ENCODE measurements at places on chromosomes 1 and 21.
A peak's percentile ranks its signal among the peaks of the same experiment; 100 is the strongest.

DNA sequence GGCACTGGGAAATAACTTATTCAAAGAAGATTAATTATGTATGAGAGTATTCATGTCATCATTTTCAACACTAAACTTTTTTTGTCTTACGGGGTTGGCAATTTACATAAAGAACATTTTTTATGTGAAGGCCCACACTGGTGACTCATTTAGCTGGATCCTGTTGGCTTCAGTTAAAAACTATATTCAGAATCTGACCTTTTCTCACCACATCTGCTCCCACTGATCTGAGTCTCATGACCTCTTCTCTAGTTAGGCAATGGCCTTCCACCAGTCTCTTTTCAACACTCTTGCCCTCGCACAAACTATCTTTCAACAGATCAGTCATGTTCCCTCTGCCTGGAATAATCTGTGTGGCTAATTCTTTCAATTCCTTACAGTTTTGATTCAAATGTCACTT lies 53.4 kb downstream of the TMPRSS15 start:
- DNase-seq, result no peak

GRCh38 chr1:75014250-75014649 lies 119.9 kb upstream of the LHX8 start:
- DNase-seq, result no peak

DNA sequence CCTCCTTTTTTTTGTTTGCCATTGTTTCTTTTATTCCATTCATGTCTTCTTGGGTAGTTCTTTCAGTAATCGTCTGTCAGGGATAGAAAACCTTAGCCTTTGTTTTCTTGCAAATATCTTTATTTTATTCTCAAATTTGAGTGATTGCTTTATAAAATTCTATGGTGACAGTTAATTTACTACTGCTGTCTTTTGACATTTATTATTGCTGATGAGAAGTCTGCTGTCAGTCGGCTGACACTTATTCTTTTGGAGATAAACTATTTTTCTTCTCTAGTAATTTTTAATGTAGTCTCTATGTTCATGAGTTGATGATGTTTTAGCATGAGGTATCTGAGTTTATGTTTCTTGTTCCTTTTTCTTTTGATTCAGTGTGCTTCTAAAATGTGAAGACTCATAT lies 983.8 kb downstream of the TTLL7 start:
- DNase-seq, result no peak

DNA sequence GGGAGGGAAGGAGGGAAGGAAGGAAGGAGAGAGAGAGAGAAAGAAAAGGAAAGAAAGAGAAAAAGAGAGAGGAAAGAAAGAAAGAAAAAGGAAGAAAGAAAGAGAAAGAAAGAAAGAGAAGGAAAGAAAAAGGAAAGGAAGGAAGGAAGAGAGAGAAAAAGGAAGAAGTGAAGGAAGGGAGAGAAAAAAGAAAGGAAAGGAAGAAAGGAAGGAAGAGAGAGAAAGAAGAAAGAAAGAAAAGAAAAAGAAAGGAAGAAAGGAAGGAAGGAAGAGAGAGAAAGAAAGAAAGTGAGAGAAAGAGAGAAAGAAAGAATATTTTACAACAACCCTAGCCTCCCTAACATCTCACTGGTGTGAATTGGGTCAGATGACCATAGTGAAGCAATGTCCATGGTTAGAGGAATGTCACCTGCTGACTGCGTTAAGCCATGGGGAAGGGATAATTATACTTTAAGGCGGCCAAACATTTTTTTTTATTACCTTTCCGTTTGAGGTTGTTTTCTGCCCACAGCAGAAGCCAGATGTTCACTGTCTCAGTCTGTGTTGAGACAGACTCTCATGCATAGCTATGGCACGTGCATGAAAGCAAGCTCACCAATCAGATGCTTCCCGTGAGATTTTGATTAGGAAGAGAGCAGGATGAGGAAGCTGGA lies 76.4 kb downstream of the SNRPE start:
- DNase-seq, result peak; percentile 77

GRCh38 chr1:7339953-7340352 lies 431.1 kb upstream of the VAMP3 start:
- DNase-seq, result no peak

- DNase-seq, result no peak
Observed at GRCh38 chr1:220564216-220564615, 36.3 kb downstream of the MARK1 start.

DNA sequence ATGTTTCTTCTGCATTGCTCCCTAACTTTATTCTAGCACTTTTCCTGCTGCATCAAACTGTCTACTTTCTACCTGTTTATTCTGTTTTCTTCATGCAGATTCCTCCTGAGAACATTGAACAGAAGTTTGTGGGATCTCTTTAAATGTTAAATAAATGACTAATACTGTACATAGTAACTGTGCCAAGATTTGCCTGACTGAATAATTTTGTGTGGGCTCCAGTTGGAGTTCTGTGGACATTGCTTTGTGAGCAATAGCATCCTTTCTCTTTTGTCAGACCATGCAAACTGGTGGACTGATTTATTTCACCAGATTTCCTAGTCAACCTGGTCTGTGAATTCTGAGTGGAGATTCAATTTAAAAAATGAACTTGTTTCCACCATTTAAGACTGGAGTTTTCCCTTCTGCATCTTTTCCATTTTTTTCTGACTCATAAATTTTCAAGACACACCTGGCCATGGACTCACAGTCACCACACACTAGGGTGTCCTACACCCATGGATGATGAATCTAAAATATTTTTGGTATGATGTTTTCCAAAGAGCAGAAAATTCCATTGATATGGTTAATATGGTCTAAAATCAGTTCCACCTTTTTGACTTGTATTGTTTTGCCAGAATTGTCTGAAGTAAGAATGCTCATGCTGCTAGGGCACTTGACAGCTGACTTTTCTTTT lies 140.7 kb upstream of the SPAG17 start:
- DNase-seq, result no peak

GRCh38 chr1:246176126-246177024 lies 330.7 kb downstream of the SMYD3 start:
- DNase-seq, result no peak

DNA sequence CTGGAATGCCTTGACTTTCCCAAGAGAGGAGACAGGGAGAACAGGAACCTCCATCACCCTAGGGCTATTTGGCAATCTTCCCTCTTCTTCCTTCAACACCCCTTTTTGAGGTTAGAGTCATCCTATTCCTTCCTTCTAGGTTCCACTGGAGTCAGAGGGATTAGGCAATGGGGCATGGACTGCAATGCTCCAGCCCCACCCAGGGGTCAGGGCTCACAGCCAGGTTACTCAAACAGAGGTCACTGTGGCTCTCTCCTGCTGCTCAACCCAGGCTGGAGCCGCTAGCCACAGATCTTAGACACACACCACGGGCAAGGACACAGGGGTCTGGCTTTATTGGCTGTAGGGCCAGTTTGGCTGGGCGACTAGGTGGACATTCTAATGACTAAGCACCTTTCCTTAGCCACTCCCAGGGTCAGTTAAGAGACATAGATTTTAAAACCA lies 145.5 kb upstream of the NRIP1 start:
- DNase-seq, result no peak

- DNase-seq, result no peak
Observed at GRCh38 chr1:41448821-41449220, 35.7 kb downstream of the EDN2 start.

- no peak for DNase-seq
Observed at GRCh38 chr1:66412704-66413103, 121.2 kb upstream of the SGIP1 start.

DNA sequence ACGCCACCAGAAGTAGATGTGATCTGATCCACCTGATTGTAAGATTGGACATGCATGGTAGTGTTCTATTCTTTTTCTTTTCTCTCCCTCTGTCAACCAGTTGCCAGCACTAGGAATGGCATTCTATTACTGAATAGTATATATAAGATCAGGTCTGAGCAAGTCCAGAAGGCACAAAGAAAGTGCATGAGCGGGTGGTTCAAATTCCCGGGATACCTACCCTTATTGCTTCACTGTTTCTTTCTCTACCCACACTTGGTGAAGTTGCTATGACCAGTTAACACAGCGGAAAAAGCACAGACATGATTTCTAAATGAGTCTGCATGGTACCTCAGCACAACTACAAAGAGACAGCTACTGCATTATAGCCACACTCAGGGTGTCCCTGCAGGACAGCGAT lies 64.0 kb downstream of the SLC9A1 start:
- DNase-seq, result no peak

DNA sequence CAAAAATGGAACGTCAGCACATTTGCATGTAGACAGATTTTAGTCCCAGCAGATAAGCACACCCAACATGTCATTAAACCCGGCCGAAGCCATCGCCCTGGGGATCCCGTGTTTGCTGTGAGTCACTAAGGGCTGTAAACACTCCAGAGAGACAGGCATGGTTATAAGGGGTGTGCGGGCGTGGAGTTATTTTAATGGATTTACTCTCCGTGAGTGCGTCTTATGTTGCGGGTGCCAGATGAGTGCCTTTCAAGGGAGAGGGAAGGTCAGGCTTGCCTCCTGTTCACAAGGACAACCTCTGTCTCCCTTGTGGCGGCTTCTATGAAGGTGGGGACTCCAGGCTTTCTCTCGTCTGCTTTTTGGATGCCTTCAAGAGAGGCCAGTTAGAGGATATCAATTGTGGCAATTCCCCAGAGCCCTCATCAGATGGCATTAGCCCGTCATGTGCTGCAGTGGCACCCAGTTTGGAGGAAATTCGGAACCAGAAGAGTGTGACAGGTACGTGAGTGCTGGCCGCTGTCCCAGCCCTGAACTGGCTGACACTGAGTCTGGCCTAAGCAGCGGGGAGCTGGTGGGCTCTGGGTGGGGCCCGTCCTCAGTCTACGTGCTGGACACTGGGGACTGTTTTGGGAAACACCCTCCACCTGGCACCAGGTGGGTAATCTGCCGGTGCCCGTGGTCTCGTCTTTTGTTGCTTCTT lies 223.8 kb upstream of the TMEM51 start:
- no peak for DNase-seq

DNA sequence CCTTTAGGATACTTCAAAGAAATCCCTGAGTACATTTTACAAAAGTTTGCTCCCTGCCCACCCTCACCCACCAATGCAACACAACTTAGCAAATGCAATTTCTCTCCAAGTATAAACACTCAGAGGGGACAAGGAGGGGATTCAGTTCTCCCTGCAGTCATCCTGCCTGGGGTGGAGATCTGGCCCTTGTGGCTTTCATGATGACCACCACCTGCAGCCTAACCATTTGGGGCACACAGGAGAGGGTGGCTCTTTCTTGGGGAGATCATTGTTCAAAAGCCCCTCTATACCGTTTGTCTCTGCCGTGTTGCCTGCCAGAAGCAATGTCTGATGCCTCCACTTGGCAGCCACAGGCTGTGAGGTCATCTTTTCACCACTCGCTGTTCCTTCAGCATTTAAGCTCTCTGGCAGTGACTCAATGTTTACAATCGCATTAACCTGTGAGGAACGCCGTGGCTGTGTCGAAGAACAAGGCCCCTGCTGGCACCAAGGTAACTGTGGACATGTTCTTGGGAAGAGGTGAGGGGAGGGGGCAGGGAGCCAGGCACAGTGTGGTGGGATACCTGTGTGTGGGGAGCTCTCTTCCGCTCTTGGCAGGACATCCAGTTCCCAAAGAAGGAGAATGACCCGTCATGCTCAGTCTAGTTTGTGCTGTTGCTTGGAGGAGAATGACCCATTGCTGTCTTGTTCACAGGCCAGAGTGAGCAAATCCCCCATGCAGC lies 103.9 kb upstream of the DUSP10 start:
- no peak for DNase-seq

DNA sequence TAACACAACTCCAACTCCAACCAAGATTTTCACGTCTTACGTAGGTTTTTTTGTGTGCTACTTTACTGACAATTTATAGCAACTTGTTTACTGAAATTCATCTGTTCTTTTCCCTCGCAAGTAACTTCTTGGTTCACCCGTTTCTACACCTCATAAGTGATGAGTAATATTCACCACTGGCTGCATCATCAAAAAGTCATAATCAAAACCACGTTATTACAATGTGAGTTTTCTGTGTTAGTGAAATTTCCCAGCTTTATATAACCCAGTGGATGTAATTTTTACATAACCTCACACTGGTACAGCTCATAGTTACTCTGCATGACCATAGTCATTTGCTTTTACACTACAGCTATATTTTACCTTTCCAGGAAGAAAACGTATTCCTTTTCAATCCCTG lies 401.1 kb upstream of the LYPLAL1 start:
- no peak for DNase-seq

GRCh38 chr1:162756523-162756922 lies 34.0 kb upstream of the HSD17B7 start:
- no peak for DNase-seq

DNA sequence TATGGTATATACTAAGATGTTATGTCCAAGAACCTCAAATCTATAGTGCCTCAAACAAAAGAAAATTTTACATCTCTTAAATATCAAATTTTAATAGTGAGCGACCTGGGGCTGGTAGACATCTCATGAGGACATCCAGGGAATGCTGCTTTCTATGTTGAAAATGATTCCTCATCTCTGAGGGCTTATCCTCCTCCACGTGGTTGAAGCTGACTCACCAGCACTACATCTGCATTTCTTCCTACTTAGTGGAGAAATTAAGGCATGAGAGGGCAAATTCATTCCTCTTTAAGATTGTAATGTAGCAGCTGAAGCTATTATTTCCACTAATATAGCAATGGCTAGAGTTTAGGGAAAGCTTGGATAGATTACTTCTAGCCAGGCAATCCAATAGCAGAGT lies 529.5 kb downstream of the COL11A1 start:
- DNase-seq, result no peak

DNA sequence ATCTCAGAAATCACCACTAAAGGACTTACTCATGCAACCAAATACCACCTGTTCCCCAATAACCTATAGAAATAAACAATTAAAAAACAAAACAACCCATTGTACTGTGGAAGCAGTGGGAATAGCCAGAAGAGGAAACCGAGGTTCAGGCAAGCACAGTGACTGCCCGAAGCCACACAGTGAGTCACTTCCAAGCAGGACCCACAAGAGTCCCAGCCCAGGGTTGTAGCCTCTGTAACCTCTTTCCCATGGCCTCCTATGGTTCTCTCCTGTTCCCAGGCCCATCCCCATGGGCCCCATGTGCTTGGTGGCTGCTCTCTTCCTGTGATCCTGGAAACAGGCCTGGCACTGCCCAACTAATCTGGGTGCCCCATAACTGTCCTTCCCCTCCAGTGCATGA lies 29.0 kb upstream of the HTR1D start:
- DNase-seq, result no peak

GRCh38 chr1:98793136-98793535 lies 131.6 kb downstream of the SNX7 start:
- DNase-seq, result no peak

GRCh38 chr1:5009376-5010065 lies 355.1 kb downstream of the AJAP1 start:
- no peak for DNase-seq

DNA sequence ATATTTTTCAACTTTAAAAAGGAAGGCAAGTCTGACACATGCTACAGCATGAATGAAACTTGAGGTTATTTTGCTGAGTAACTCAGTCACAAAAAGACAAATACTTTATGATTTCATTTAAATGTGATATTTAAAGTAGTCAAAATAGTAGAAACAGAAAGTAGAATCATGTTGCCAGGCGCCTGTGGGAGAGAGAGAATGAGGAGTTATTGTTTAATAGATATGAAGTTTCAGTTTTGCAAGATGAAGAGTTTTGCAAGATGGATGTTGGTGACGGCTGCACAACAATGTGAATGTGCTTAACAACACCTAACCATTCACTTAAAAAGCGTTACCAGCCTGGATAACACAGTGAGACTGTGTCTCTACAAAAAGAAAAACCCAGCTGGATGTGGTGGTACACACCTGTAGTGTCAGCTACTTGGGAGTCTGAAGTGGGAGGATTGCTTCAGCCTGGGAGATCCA lies 20.7 kb upstream of the ATP1A1 start:
- DNase-seq, result no peak

- no peak for DNase-seq
Observed at GRCh38 chr1:14519976-14520375, 78.5 kb upstream of the KAZN start.

- no peak for DNase-seq
Observed at GRCh38 chr1:34066981-34067603, 97.9 kb downstream of the CSMD2 start.
